ENCODE measurements at places on chromosomes 2 and 18.

- DNase-seq, result no peak
These were observed 110.0 kb downstream of the CDH20 start for GRCh38 chr18:61443081-61443725.

- DNase-seq, result peak; percentile 28
These were observed 58.2 kb upstream of the PKDCC start for GRCh38 chr2:41989501-41990180.

DNA sequence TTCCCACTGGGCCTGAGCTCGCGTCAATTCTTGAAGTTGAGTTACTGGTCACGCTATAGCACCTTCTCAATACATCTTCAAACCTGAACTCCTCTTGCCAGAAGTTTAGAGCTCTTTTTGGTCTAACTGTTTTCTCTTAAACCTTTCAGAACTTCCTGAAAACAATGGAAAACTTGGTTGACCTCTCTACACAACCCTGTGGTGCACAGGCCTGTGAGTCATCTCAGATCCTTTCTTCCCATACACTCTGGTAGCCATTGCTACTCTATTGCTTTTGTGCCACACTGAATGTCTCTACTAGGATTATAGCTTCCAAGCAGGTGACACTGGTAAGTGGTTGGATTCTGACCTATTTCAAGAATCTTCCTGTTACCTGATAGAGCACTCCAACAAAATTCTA, 321.5 kb upstream of the FSIP2 start:
- DNase-seq, result peak; percentile 1

DNA sequence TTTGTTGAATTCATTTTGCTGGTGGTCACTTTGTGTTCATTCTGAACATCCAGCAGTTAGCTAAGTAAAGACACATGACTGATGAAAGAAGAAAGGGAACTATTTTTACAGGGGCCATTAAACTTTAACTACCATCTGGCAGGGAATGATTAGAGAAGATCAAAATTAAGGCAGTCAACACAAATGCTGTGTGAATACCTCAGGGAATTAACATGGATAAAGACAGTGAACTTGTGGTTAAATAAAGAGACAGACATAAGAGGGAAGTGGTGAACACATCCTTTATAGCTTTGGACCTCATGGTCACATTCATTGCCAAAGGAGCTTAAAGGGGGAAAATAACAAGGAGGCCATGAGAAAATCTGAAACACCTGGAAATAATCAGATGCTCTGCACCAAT, 52.6 kb upstream of the ATP5MC3 start:
- DNase-seq, result peak; percentile 91

- no peak for DNase-seq
These were observed 88.2 kb downstream of the SP3 start for GRCh38 chr2:173876833-173877413.

- DNase-seq, result peak; percentile 62
These were observed 21.1 kb downstream of the TET3 start for GRCh38 chr2:74005786-74006185.

DNA sequence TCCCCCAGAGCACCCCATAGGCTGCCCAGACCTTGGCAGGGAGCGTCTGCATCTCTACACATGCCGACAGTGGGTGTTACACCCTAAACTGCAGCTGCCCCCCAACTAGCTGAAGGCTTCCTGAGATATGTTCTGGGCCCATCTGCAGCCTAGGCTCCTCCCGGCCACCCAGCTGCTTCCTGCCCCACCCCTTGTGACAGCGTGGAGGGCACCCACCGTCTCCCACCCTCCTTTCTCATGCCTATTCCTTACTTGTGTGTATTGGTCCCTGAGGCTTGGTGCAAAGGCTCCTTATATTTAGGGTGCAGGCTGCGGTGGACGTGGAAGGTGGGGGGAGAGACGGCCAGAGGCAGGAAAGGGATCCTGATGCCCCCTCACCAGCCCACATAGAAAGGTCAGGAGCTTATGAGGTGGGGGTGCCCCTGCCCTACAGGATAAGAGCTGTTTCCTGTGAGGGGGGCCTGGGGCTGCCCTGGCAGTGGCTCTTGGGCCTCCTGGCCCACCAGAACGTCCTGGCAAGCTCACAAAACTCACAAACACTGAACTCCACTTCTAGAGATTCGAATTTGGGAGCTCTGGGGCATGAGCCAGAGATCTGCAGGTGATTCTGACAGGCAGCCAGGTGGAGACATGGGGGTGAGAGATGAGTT, 7.3 kb upstream of the PROM2 start:
- DNase-seq, result no peak

DNA sequence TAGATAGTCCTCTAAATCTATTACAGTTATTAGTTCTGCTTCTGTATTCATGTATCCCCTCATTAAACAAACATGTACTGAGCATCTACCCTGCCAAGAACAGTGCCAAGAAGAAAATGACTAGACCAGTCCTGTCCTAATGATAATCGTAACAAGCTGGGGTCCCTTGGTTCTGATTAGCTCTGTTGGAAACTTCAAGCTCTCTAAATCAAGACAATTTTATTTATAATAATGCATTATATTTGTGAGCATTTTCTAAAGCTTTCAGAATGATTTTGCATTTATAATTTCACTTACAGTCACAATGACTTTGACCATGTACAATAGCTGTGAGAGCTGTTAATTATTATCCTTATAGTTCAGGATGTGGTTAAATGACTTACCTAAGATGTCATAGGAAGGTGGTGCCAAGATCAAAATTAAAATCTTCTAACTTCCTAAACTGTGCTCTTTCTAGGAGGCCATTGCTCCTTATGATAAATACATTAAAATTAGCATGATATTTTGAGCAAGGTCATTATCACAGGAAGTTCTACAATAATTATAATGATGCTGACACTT, 336.5 kb upstream of the SLC39A10 start:
- DNase-seq, result no peak

- peak; percentile 2 for DNase-seq
These were observed 856 bp downstream of the ACAA2 start for GRCh38 chr18:49812286-49813068.

GRCh38 chr18:78368726-78369125, 610.9 kb upstream of the SALL3 start:
- no peak for DNase-seq

DNA sequence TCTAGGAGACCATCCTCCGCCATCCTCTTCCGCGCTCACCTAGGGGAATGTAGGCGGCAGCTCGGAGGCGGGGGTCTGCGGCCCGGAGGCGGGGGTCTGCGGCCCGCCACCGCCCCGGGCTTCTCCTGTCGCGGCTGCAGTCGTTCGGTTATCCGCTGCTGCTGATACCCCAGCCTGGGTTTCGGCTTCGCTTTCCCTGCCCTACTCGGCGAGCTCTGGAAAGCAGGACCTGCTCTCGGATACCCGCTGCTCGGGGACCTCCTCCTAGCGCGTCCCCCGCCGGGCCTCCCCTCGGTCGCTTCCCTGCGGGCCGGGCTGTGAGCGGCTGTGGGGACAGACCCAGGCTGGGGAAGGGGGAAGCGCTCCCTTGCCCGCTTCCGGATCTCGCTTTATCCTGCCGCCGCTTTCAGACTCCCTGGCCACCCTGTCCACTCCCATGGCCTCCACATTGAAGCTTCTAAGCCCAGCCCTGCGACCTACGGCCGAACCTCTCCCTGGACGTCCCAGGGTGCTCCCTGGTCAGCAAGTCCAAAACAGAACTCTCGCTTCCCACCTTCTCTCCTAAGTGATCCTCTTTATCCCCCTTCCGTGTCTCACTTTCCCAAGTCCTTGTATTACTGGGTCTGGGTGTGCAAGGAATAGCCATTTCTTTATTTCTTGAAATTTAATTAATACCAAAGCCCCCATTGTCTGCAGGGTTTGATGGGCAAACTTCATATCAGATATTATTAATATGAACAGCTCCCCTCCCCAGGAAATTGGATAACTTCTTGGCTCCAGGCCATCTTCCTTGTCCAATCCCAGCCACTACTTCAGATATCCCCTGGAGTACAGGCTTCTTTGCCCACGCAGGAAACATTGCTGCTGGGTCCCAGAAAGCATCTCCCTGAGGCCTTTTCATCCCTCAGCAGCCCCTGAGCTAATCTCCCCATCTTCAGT, 769 bp downstream of the FKBP1B start:
- DNase-seq, result peak; percentile 8

DNA sequence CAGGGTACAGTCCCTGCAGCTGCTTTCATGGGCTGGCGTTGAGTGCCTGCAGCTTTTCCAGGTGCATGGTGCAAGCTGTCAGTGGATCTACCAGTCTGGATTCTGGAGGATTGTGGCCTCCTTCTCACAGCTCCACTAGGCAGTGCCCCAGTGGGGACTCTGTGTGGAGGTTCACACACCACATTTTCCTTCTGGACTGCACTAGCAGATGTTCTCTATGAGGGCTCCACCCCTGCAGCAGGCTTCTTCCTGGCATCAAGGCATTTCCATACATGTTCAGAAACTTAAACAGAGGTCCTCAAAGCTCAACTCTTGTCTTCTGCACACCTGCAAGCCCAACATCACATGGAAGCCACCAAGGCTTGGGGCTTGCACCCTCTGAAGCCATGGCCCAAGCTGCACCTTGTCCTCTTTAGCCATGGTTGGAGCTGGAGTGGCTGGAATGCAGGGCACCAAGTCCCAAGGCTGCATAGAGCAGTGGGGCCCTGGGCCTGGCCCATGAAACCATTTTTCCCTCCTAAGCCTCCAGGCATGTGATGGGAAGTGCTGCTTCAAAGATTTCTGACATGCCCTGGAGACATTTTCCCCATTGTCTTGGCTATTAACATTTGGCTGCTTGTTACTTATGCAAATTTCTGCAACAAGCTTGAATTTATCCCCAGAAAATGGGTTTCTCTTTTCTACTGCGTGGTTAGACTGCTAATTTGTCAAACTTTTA, 250.2 kb upstream of the COPS8 start:
- DNase-seq, result no peak

GRCh38 chr2:112944971-112945370, 32.8 kb upstream of the IL36G start:
- DNase-seq, result no peak

DNA sequence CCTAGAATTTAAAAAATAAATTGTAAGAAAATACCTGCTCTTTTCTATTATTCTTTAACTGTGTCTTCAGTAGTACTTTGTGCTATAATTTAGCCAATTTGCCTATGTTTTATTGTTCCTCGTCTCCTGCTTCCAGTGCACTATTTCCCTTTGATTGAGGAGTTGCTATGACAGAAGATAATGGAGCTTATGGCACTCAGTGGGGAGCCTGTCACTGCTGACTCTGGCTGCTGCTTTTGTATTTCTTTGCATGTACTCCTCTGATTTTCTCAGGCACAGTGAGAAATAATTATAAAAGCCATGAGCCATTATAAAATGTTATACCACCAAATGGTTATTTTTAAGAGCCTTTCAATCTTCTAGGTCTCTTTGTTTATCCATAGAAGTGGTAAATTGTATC, 1310.8 kb upstream of the SLC39A10 start:
- DNase-seq, result no peak

DNA sequence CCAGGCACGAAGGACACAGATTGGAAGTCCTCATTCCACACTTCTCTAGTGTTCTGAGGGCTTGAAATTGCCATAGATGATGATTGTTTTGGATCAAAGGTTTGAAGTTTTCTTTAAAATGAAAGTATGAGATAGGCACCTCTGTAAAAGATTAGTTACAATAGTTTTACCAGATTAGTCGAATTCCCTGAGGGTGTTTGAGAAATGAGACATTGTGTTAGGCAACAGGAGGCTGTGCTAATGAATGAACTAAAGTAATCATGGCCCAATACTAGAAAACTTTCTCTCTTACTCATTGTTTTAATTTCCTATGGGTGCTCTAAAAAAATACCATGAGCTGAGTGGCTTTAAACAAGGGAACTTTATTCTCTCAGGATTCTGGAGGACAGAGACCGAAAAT, 421.7 kb downstream of the RNF144A start:
- no peak for DNase-seq

DNA sequence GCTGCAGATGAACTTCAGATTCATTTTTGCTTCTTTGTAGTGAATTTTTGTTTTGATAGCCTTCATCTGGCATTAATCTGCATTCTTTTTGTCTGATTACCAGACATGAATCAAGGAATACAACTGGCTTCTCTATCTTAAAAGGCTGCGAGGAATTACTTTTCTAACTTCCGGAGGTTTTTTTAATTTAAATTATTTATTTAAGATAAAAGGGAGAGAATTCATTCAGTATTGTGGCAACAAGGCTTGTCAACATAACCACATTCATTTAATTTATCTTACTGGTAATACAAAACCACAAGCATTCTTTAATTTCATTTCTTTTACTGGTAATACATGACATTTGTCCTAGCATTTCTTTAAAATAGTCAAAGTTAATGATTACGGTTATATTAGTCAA, 36.0 kb downstream of the CSRNP3 start:
- DNase-seq, result no peak

- no peak for DNase-seq
These were observed 134.0 kb downstream of the FTCDNL1 start for GRCh38 chr2:199716807-199717586.

DNA sequence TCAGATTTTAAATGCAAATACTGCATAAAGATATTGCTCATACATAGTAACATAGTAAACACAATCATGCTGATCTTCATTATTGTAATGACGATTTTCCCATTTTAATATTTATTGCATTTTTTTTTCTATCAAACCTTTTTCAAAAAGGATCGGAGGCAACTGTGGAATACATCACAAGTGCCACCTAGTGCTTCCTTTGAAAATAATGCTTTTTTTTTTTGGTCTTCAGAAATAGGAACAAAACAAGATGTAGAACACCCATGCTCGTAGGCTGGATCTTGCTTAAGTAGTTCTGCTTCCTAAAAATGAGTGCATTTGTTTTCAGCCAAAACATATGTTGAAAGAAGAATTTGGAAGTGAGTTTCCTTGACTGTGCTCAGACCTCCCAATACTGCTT, 35.7 kb upstream of the GPR155 start:
- DNase-seq, result peak; percentile 15

GRCh38 chr2:8315531-8316165, 366.2 kb upstream of the ID2 start:
- DNase-seq, result peak; percentile 63

- no peak for DNase-seq
These were observed 210.3 kb downstream of the TMX3 start for GRCh38 chr18:68504441-68505177.

DNA sequence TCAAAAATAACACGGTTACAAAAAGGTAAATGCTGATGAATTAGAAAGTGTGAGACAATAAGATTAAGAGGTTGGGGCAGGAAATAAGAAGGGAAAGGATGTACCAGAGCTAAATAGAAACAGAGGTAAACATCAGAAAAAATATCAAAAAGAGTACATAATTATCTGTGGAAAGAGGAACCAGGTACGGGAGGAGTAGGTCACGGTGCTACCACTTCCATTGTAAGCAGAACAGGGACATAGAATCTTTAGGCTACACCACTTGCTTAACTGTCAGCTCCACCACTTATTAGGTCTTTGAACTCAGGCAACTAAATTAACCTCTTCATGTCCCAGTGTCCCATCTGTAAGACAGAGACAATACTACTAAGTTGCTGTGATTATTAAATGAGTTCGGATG, 350.3 kb downstream of the LRATD1 start:
- DNase-seq, result no peak
